ENCODE measurements at places on chromosomes 11 and 22.
A peak's percentile ranks its signal among the peaks of the same experiment; 100 is the strongest.

- peak; percentile 72 for DNase-seq
Measured at GRCh38 chr11:100855466-100856067, 168.5 kb downstream of the ARHGAP42 start.

- peak; percentile 70 for DNase-seq
Measured at GRCh38 chr22:25572708-25573171, 8.3 kb downstream of the GRK3 start.

DNA sequence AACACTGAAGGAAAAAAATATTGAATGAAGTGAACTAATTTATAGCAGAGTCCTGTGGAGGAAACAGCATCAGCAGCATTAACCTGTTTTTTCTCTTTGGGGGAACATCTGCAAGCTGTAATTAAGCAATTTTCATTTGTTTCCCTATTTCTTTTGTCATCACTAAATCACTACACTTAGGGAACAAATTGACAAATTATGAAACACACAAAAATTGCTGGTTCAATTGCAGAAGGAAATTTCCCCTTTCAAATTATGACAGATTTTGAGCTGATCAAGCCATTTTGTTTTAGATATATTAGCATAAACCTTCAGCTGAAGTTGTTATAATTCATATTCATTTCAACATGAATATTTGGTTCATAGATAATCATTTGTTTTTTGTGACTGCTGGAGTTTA lies 22.2 kb upstream of the RAG2 start:
- DNase-seq: peak; percentile 11

GRCh38 chr11:2215561-2216399 lies 44.2 kb upstream of the TH start:
- DNase-seq: no peak

GRCh38 chr22:48365386-48365785 lies 1462.3 kb downstream of the BRD1 start:
- no peak for DNase-seq

DNA sequence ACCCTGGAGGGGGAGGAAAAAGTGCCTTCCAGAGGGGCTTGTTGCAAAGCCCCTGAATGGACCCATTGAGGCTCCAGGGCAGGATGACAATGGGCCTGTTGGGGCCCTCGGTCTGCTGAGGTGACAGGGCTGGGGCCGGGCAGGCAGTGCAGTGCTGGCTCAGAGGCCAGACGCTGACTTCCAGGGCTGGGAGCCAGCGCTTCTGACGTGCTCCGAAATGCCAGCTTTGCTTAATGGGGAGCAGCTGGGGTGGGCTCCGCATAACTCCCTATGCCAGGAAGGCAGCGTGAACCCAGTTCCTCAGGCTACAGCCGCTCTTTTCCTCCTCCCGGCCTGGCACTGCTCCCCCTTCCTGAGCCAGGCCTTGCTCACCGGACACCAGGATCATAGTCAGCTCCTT lies 17.7 kb downstream of the NAV2 start:
- DNase-seq: no peak

- no peak for DNase-seq
Measured at GRCh38 chr11:11777897-11778296, 63.9 kb upstream of the USP47 start.

DNA sequence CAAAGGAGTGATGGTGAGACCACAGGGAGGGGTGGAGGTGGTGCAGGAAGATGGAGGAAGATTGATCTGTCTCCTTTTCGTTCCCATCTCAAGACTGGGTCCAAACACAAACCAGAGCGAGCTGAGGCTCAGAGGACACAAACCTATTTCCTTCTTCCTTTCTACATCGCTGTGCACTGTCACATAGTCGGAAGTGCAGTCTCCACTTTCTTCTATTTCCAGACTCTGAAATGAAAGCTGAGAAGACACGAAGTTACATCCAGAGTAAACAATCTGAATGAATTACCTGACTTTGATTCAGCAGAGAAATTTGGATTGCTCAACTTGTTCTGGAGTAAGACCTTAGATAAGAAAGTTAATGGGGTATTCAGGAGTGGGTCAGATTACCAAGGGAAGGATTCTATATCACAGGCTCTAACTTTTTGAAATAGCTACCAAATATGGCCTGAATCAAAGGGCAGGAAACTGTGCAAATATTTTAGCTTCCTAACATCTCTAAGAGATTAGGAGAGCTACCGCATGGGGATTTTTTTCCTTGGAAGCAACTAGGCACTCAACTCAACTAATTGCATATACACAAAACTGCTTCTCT lies 14.4 kb downstream of the OVCH2 start:
- DNase-seq: no peak

- peak; percentile 88 for DNase-seq
Measured at GRCh38 chr11:58654079-58654907, 31.8 kb downstream of the CNTF start.

- DNase-seq: no peak
Measured at GRCh38 chr11:126155402-126156187, 55.9 kb downstream of the RPUSD4 start.

DNA sequence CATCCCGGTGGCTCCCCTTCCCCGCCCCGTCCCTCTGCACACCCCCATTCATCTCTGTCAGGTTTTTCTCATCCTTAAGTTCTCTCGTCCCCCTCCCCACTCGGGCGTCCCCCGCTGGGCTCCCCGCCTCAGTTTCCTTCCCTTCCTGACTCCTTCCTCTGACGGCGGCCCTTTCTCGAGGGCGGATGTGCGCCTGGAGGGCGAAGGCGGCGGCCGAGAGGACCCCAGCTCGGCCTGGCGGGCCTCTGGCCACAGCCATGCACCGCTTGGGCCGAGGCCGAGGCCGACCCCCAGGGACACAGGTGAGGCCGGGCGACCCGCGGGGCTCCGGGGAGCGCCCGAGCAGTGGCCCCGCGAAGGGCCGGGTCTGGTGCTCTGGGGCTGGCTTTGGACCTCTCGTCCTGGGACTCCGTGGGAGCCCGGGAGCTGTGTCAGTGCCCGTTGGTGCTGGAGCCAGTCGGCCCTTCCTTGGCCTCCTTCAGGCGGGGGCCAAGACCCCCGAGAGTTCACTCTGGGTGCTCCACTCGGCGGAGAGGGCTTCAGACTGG lies 2.9 kb downstream of the PHLDB1 start:
- no peak for DNase-seq

GRCh38 chr11:120579611-120580031 lies 68.1 kb downstream of the GRIK4 start:
- no peak for DNase-seq

GRCh38 chr11:69718147-69718546 lies 14.3 kb upstream of the FGF19 start:
- peak; percentile 92 for DNase-seq

DNA sequence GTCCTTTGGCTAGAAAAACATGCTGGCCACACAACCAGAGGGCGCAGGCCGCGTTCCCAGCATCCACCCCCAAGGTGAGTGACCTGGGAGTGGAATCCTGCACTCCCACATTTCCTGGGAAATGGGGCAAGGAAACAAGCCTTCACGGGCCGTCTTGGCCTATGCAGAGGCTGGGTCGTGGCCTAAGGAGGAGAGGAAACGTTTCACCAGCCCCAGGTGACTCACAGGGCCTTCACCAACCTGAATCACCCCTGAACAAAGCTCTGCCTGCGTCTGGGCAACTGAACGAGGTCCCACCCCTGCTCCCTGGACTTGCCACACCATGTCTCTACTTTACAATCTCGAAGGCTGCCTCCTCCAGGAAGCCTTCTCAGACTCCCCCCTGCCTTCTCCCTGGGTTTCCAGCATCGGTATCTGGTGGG lies 13.2 kb downstream of the MYH9 start:
- no peak for DNase-seq

GRCh38 chr22:19143967-19144400 lies 467 bp downstream of the ESS2 start:
- no peak for DNase-seq

DNA sequence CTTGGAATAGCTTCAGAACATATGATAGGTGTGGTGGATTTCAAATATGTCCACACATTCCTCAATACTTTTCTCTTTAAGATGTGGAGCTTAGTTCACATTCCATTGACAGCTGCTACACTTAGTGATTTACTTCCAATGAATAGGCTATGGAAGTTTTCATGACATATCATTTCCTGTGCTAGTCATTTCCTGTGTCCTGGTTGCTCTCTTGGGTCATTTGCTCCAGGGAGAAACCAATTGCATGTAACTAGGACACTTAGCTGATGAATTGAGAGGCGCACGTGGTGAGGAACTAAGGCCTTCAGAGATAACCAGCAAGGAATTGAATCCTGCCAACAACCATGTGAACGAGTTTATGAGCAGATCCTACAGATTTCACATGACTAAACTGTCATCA lies 120.9 kb downstream of the SLC17A6 start:
- DNase-seq: peak; percentile 45

DNA sequence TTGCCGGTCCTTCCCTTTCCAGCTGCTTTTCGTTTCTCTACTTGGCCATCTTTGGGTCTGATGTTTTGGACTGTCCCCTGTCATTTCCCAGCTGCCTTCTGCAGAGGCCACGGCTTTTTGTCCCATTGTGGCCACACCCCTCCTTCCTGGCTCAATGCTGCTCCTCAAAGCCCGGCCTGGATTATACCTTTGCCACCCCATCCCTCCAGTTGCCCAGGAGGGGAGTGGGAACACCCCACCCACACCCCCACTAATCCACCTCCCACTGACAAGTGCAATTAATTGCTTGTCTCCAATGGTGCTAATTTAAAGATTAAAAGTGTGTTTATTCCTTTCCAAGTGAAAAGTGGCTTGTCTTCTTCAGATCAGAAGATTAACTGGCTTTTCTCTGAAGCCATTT lies 34.2 kb upstream of the CSNK2A3 start:
- DNase-seq: peak; percentile 82

DNA sequence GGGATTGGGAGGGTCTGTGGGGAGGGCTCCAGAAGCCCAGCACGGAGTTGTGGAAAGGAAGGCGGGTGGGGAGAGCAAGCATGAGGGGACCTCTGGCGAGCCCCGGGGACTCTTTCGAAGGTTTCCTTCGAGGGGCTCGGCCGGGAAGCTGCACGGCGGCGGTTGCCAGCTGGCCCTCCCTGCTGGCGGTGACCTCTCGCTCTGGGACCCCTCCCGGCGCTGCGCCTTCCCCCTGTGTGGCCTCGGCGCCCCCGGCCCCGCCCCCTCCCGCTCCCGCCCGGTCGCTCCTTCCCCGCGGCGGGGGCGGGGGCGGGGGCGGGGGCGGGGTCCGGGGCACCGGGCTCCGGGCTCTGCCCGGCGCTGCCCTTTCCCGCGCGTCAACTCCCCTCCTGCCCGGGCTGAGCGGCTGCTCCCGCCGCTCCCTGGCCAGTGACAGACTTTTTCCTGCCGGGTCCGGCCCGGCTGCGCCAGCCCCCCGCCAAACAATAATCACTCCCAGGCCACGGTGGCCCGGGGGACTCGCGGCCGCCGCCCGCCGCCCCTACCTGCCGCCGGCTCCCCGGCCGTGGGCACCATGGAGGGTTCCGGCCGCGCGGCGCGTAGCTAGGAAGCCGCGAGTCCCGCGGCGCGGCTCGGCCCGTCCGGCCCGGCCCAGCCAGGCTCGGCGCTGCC lies 941 bp downstream of the CLCF1 start:
- DNase-seq: peak; percentile 47

DNA sequence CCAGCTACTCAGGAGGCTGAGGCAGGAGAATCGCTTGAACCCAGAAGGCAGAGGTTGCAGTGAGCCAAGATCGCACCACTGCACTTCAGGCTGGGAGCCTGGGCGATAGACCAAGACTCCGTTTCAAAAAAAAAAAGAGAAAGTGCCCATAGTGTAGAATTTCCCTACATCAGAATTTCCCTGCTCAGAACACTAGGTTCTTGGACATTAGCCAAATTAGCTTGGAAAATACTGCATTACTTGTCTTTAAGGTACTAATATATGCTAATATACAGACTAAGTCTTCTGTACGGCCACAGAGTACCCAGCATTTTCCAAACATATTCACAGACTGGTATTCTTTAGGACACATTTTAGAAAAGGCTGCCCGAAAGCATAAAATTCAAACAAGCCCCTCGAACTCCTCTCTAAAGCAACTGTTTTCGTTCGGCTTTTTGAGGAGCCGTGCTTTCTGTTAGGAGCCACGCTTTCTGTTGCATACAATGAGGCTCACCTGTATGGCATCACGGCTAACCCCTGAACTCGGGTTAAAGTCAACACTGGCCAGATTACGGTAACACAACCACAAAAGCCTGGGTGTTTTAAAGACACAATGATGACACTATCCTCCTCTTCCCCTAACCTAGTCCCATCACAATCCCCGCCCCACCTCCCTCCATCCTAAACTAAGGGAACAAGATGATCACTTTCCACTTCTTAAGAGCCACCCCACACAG lies 18.4 kb downstream of the TNKS1BP1 start:
- no peak for DNase-seq

GRCh38 chr11:114073007-114073827 lies 13.7 kb downstream of the ZBTB16 start:
- no peak for DNase-seq

GRCh38 chr11:57202281-57202680 lies 20.5 kb downstream of the LRRC55 start:
- DNase-seq: no peak

- DNase-seq: no peak
Measured at GRCh38 chr11:79150966-79151365, 289.9 kb downstream of the TENM4 start.

DNA sequence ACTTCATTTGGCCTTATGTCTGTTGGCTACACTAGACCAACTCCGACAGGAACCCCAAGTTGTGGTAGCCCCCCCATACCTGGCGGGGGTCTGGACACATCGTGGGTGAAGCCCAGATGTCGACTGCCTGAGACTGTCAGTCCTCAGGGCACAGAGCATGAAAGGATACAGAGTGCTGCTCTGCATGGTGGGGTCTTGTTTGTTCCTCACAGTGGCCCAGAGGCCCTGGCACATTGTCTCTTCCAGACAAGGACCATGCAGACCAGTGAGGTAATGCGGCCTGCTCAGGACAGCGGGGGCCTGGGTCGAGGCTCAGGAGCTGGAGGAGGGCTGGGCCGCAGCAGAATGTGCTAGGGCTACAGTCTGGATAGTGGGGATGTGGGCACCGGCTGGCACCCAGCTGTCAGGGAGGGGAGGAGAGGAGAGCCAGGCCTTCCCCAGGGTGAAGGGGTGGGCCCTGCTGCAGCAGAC lies 14.6 kb downstream of the CAPN5 start:
- no peak for DNase-seq

GRCh38 chr22:31477329-31477728 lies 12.3 kb downstream of the EIF4ENIF1 start:
- no peak for DNase-seq

- DNase-seq: no peak
Measured at GRCh38 chr11:128719556-128719824, 25.6 kb downstream of the FLI1 start.
